Foreskin fibroblast (primary cell): ENCODE measurements at places on chromosomes 2 and 18.

DNA sequence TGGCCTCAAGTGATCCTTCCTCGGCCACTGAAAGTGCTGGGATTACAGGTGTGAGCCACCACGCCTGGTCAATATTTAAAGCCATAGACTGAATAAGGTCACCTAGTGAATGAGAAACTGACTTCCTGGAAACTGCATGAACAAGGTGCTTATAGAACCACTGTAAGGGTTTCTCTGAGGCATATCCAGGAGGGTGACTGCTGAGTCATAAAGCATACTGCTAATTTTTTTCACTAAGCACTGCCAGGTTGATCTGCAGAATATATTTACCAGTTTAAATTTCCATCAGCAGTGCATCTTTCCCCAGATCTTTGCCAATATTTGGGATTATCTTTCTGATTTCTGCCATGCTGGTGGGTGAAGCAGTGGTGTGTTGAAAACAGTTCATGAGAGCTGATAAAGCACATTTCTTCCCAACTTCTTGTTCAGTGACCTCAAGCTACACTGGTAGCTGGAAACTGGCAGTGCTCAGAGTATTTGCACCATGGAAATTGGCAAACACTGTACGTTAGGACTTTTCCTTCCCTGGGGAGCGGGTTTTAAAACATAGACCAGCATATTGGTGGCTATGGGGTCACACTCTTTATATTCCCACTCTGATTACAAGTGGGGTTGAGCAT, 4.2 kb upstream of the CLIP4 start:
- no peak for DNase-seq

DNA sequence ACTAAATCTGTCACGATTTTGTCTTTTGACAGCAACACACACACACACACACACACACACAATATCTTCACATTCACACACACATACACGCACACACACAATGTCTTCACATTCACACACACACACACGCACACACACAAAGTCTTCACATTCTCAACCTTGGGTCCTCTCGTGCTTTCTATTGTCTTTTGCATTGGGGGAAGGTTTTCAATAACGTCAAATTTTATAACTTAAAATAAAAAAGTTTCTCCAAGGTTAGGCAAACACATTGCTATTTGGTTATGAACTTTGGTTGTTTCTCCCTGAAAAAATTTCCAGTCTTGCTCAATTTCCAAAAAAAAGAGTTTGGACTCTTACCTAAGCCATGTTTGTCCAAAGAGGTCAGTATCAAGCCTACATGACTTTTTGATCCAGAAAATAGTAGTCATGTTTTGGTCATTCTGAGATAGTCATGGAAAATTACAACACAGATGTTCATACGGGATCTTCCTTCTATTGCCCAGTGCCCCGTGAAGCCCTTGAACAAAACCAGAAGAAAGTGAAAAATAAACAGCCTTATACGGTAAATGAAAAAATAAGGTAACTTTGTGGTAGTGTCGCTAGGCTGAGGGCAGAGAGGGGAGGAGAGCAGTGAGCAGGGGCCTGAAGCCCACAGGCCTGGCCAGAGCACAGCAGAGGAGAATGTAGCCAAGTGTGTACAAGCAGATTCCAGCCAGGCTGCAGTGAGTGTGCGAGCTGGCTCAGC, 542.8 kb upstream of the ID2 start:
- DNase-seq = peak; percentile 54

DNA sequence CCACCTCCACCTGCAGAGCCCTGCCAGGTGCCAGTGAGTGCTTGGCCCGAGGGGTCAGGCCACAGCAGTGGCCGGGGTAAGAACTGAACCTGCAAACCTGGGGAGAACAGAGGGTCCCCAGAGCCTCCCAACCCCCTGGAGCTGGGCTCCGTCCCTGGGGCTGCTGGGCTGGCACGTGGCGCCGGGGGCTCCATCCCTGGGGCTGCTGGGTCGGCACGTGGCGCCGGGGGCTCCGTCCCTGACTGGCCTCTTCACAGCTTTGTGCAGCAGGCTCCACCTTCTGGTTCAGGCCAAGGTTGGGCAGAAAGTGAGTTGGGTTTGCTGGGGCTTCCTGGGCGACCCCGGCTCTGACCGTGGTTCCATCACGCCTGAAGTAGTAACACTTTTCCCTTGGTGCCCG, 12.2 kb downstream of the RBFA start:
- DNase-seq = no peak

GRCh38 chr2:3223080-3223923, 154.3 kb downstream of the EIPR1 start:
- no peak for DNase-seq

- peak; percentile 59 for DNase-seq
These were observed 3.6 kb upstream of the ARL4C start for GRCh38 chr2:234500394-234501006.

GRCh38 chr18:5974696-5975095, 79.4 kb upstream of the TMEM200C start:
- no peak for DNase-seq

GRCh38 chr2:233367586-233367985, 13.3 kb downstream of the DGKD start:
- DNase-seq = no peak

GRCh38 chr2:8627692-8628085, 54.2 kb upstream of the ID2 start:
- no peak for DNase-seq

DNA sequence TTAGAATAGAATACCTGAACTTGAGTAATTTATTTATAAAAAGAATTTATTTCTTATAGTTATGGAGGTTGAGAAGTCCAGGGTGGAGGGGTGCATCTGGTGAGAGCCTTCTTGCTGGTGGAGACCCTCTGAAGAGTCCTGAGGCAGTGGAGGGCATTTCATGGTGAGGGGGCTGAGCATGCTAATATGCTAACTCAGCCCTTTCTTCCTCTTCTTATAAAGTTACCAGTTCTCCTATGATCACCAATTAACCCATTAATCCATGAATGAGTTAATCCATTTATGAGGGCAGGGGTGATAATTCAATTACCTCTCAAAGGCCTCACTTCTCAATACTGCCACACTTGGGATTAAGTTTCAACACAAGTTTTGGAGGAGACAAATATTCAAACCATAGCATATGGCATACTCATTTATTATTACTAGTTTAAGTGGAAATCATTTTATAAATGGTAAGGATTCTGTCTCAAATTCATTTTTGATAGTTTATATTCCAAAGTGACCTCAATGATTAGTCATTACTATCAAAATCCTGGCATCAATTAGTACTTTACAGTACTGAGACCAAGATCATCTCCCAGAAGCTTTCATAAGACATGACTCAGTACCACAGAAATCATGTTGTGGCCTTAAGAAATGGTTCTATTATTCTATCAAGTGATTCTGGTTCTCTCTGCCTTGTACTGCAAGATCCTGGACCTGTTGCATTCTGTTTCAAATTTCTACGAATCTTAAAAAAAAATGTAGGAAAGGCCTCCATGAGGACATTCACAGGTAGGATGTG, 5.5 kb downstream of the ZNF396 start:
- DNase-seq = peak; percentile 82

DNA sequence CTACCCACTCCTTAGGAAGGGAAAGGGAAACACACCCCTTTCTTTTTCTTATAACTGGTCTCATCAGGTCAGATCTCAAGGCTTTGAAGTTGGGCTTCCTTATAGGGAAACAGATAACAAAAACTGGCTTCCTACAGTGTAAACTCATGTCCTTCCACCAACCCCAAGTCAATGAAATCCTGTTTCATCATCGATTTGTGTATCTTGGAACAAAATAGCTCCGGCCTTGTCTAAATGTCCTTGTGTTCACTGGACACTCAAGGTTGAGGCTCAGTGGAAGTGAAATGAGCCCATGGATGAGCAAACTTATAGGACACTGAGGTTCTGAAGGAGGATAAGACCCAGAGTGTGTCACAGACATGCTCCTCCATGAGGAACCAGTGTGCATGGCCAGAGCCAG, 156.1 kb upstream of the REV1 start:
- DNase-seq = no peak

GRCh38 chr2:85255813-85256594, 71.8 kb downstream of the TGOLN2 start:
- peak; percentile 54 for DNase-seq

GRCh38 chr2:200042102-200042735, 86.8 kb downstream of the MAIP1 start:
- peak; percentile 77 for DNase-seq

GRCh38 chr2:222319586-222320435, 21.0 kb upstream of the PAX3 start:
- DNase-seq = peak; percentile 53

DNA sequence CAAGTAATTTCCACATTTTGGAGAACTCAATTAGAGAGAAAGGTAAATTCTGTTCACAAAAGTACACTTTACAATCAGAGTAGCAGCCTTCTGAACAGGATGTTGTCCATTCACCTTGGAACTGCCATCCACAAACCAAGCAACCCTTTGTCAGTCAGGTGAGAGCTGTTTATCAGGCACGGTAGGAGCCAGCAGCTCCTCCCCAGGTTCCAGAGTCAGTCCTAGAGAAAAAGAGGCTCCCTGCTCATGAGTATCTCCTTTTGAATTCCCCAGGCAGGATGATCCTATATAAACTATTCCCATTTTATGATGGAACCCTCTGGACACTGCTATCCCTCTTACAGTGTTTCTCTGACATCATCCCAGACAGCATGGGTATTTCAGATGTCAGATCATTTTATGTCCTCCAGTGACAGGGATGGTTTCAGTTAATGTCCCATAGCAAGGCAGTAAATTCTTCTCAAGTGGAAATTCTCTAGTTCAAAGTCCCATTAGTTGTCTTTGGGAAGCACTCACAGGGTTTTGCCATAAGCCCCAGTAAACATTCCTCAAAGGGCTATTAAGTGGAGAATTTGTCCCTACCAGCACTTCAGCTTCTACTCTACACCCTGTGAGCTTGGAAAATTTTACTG, 34.5 kb upstream of the CSRNP3 start:
- no peak for DNase-seq

DNA sequence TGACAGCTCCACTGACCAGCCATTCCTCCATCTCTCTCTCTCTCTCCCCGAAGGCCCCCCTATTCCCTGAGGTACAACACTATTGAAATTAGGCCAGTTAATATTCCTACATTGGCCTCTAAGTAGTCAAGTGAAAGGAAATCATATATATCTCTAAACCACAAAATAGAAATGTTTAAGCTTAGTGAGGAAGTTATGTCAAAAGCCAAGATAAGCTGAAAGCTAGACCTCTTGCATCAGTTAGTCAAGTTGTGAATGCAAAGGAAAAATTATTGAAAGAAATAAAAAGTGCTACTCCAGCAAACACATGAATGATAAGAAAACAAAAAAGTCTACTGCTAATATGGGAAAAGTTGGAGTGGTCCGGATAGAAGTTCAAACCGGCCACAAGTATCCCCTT, 301.3 kb upstream of the RBMS1 start:
- no peak for DNase-seq

DNA sequence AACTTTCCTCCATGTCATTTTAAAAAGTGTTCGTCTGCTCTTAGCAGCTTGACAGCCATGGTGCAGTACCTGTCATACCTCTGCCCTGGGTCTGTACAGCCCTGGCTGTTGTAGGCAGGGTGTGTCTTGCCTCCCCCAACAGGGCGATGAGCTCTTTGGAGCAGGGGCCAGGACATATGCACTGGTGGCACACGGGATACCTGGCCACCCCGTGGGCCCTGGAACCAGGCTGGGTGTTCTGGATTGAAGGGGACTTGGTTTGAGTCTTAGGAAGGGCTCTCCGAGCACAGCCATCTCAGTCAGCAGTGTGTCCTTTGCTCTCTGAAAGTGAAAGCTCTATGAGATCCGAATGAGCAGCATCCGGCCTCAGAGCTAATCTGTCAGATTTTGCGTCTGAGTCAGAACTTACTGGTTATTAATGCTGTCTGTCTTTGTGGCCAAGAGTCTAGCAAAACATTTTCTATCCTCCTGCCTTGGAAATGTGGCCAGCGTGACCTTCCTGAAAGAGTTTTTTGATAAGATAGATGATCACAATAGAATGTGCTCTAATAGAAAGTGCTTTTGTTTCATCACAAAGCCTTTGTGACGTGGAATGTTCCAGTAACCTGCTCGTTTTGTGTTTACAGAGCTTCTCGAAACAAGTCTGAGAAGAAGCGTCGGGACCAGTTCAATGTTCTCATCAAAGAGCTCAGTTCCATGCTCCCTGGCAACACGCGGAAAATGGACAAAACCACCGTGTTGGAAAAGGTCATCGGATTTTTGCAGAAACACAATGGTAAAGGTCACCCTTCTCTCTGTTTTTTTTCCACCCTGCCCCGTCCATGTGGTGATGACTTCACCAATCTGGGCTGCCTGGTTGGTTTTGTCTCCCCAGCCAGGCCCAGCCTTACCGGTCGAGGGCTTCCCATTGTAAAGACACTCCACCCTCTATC, 77.3 kb upstream of the RPL31 start:
- DNase-seq = peak; percentile 27

DNA sequence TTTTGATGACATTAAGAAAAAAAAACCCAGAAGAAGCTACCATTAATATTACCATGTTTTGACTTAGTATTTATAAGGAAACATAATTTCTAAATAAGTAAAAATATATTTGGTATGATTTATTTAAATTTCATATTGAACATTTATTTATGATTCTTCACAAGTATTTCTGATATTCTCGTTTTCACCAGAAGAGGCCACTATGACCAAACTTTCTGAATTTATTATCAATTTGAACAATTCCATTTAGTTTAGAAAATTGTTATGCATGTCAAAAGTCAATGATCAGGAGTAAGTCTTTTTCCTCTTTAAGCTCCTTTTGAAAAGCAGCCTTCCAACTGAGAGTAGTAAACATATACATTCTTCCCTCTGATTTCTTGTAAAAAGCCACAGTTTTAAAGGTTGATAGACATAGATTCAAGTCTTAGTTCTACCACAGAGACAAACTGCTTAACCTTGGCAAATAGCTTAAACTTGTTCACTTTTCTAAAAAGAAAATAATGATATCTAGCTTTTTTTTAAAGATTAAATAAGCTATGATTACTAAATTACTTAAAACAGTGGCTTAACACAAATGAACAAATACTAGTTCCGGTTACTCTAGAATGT, 329.9 kb downstream of the TRIB2 start:
- peak; percentile 24 for DNase-seq

GRCh38 chr2:199756211-199756610, 94.8 kb downstream of the FTCDNL1 start:
- no peak for DNase-seq

GRCh38 chr18:32455361-32455760, 15.3 kb downstream of the GAREM1 start:
- DNase-seq = no peak

GRCh38 chr2:208222351-208222750, 32.5 kb downstream of the IDH1 start:
- DNase-seq = peak; percentile 14

- DNase-seq = peak; percentile 3
These were observed 236.5 kb upstream of the SPHKAP start for GRCh38 chr2:228417956-228418355.

DNA sequence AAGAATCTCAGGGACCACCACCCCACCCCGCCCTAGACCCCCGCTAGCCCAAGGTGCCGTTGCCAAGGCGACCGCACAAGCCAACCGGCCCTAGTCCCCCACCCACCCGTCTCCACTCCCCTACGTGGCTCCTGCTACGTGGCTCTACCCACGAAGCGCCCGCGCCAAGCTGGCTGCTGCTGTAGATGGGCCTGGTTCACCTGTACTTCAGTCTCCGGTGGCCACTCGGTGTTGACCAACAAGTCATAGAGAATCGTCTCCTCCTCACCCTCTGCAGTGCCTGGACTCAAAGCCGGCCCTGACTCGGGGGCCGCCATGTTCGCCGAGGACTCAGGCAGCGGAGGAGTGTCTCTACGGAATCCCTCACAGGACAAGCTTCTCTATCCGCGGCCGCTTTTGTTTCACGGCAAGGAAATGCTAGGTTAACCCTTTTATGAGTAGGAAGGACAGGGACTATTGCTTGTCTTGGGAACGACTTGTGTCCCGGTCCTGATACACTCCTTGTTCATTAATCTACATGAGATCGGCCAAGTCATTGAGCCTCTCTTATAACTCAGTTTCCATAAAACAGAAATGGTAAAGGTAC, at the start of gene NBAS:
NBAS (minus strand) TSS at position 347 of the 586 bp plus-strand sequence; CDS start at position 317, 30 bp downstream.
- peak; percentile 93 for DNase-seq
